ENCODE measurements at places on chromosomes 1 and 21. TPM values are rescaled to one million over a fixed set of nuclear protein-coding genes. Genes with fewer than 3 reads are reported as not detected.

DNA sequence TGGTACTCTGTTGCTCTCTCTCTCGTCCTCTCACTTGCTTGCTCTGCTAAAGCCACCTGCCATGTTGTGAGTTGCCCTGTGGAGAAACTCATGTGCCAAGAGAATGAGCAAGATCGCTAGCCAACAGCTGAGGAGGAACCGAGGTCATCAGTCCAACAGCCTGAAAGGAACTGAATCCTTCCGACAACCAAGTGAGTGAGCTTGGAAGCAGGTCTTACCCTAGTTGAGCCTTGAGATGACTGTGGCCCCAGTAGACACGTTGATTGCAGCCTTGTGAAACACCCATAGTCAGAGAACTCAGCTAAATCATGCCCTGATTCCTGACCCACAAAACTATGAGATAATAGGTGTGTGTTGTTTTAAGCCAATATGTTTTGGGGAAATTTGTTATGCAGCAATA, 48.1 kb upstream of the BACH1 start:
- no peak for DNase-seq

GRCh38 chr21:24118738-24119459, 1488.4 kb downstream of the MRPL39 start:
- DNase-seq, result no peak

GRCh38 chr21:37074197-37074510, 1.1 kb downstream of the TTC3 start:
- DNase-seq, result no peak

DNA sequence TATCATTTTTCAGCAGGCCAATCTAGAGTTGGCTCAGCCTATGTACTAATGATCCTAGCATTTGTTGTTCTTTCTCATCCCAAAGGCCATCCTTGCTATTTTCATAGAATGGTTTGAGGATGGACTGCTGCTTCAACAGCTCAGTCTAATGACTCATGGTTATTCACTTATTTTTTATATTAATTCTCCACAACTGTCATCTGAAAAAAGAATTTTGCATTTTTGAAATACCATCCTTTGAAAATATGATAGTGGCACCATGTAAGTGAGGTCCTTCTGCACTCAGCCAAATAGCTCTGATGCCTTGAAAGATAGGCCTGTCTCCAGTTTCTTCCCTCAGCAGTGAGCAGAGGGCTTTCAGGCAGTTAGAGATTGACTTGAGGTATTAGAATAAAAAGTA, 377.5 kb downstream of the LMO4 start:
- no peak for DNase-seq

DNA sequence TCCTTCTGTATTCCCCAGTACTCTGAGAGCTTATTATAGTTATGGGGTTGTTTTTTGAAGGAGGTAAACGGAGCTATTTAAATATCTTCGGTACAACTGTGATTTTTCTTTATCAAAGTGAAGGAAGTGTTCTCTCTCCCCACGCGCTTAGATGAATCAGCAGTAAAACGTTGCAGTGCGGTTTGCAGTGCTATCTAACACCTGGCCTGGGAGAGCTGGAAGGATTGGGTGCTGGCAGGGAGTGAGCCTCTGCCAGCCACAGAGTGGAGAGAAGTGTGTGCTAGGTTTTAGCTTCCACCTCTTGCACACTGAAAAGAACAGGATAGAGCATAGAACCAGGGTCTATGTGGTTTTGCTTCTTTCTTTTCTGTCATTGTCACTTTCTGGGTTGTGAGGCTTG, 165.9 kb downstream of the SDCCAG8 start:
- no peak for DNase-seq

LAX1 gene
- 0.41 TPM for polyA plus RNA-seq

CFHR1 gene
- polyA plus RNA-seq, result 3.0 TPM

Measured in left lung (tissue), 14 donors.